ENCODE measurements at places on chromosomes 2 and 18.

DNA sequence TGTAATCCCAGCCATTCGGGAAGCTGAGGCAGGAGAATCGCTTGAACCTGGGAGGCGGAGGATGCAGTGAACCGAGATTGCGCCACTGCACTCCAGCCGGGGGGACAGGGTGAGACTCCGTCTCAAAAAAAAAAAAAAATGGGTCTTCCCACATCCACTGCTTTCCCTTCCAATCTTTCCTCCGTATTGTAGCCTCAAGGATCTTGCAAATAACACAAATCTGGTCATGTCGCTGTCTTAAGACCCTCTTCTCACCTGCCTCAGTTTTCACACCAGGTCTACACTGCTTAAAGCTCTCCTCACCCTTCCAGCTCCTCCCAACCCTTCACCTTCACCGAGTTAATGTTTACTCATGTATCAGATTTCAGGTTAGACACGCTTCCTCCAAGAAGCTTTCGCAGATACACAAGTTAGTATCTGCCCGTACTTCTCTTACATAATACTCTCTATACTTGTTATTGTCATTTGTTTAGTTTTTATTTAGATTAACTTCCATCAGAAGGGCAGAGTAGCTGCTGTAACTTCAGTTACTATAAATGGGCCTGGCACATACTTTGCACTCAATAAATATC is 1.5 kb downstream of the IER3IP1 start:
- DNase-seq = no peak

DNA sequence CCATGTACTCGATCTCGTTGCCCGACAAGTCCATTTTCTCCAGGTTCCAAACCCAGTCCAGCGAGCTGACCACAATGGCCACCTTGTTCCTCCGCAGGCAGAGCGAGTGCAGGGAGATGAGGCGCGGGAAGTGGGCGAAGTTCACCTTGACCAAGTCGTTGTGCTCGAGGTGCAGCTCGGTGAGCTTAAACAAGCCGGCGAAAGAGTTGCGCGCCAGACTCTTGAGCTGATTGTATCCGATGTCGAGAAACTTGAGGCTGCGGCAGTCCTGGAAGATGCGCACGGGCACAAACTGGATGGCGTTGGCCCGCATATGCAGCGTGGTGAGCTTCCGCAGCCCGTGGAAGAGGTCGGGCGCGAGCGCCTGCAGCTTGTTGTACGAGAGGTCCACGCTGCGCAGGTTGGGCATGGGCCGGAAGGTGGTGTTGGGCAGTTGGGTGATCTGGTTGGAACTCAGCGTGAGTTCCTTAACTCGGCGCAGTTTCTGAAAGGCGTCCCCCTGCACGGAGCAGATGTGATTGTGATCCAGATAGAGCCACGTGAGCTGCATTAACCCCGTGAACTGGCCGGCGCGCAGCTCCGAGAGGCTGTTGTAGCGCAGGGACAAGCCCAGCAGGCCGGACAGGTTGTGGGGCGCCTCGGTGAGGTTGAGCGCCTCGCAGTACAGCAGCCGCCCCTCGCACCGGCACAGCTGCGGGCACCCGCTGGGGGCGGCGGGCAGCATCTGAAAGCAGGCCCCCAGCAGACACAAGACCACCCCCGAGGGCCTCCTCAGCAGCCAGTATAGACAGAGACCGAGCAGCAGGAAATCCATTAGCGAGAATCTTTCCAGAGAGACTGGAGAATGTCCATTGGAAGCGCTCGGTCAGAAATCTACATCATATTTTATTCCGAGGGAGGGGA is 1.3 kb downstream of the LRRTM1 start:
- no peak for DNase-seq

- no peak for DNase-seq
Measured at GRCh38 chr2:110807522-110807921, 75.1 kb downstream of the ACOXL start.

- DNase-seq = no peak
Measured at GRCh38 chr2:163593982-163594381, 141.8 kb downstream of the FIGN start.

DNA sequence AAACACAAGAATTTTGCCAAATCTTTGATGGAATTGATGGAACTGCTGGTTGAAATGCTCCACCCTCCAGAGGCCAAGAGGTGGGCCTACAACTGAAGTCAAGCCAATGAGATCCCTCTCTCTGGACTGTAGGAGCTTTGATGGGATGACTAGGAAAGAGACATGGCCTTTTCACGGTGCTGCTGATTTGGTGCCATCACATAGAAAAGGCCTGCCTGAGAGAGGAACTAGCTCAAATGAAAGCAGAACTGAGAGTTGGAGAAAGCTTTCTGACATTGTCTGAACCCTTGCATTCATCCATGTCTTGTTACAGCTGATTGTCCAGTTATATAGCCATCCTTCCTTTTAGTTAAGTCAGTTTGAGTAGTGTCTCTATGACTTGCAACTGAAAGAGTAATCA is 283.8 kb upstream of the LYPD1 start:
- DNase-seq = no peak

- no peak for DNase-seq
Measured at GRCh38 chr18:9906481-9906880, 7.3 kb upstream of the VAPA start.

DNA sequence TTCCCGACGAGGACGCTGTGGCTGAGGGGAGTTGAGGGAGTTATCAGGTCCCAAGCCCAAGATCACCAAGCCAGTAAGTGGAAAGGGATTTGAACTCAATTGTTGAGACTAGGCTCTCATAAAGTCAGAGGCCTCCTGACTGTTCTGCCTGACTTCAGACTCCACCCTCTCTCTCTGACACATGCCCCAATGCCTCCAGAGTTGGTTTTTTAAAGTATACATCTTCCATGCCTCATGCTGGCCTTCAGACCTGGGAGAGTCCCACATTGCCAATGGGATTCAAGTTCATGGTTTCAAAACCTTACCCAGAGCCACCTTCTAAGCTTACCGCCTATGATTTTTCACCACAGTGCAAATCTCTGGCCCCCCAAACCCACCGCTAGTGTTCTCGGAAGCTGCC is 100.8 kb downstream of the RTN4 start:
- DNase-seq = no peak

DNA sequence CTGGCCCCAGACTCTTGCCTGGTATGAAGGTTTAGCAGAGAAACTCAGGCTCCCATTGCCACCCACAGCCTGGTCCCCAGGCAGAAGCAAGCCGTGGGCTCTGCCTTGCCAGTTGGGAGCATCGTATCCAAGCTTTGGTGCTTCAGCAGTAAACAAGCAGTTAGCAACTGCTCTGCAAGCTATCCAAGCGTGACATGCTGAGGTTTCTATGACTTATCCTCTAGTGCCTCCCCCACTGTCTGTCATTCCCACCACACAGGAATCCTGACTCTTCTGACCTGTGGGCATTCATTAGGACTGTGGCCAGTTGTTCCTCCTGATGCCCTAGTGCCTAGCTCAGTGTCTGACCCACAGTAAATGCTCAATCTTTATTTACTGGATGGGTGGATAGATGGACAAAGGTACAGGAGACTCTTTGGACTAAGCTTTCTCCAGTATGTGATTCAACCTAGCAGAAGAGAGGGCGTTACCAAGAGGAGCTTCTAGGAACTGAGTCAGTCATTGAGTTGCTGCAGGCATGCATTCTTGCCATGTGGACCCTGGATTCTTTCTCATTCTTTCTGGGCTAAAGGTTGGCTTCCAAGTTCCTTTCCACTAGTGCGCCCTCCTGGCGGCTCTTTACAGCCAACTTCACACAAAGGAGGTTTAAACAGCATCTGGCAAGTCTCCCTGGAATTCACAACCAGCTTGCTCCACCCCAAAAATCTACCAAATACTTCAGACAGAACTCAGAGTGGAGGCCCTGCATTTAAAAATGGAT is 40.6 kb upstream of the MRPL19 start:
- DNase-seq = no peak

- no peak for DNase-seq
Measured at GRCh38 chr2:45849491-45850283, 198.2 kb downstream of the PRKCE start.

DNA sequence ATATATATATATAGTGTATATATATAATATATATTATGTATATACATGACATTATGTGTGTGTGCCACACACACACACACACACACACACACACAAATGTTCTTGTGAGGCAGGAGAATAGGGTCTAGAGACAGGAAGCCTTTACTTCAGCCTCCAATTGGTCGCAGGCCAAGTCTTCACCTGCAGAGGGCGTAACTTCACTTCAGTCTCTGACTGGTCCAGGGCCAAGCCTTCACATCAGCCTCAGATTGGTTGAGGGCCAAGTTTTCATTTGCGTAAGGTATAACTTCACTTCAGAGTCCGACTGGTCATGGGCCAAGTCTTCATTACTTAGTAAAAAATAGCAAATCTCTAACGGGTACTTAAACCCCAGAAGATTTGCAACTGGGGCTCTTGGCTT is 13.2 kb upstream of the SS18 start:
- no peak for DNase-seq

GRCh38 chr2:172704072-172704936 is 31.3 kb upstream of the RAPGEF4 start:
- DNase-seq = no peak

DNA sequence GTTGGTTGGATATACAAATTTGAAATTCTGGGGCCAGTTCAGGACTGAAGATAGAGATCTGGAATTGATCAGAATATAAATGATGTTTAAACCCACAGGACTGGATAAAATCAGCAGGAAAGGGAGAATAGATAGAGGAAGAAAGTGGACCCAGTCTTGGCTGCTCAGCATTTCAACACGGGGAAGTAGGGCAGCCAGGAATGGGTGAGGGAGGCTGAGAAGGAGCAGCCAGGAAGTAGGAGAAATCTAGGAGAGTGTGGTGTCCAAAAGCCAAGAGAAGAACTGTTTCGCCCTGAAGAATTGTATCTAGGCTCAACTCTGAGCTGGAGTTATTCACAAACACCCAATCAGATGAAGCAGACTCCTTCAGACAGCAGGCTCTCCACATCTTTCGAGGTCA is 197.9 kb downstream of the CDCA7 start:
- no peak for DNase-seq

GRCh38 chr2:177830881-177831386 is 241.6 kb downstream of the PDE11A start:
- DNase-seq = no peak

DNA sequence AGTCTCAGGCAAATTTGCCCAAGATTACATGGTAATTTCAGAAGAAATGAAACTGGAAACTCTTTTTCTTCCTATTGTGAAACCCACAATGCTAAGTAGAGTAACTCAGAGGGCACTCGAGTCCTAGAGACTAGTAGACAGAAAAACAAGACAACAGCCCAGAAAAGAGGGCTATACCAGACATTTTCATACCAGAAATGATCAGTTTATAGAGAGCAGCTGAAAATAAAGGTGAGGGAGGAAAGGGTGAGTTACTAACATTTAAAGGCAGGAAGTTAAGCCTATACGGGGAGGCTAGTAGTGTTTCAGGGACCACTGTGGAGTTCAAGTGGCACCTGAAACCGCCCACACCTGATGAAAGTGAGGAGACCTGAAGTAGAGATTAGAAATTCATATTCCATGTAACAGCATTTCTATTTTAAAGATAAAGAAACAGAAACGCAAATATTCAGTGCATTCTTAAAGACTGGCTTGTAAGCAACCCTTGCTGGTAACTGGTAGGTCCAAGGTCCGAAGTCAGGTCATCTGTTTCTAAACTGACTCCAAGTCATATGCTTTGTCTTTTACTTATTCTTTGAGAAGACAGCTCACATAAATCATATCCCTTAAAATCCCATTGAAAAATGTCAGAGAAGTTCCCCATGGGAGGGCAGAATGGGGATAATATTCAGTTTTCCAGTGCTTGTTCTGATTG is 145.1 kb upstream of the ITGB6 start:
- DNase-seq = no peak

GRCh38 chr18:11818486-11819203 is 32.6 kb upstream of the CHMP1B start:
- DNase-seq = no peak

DNA sequence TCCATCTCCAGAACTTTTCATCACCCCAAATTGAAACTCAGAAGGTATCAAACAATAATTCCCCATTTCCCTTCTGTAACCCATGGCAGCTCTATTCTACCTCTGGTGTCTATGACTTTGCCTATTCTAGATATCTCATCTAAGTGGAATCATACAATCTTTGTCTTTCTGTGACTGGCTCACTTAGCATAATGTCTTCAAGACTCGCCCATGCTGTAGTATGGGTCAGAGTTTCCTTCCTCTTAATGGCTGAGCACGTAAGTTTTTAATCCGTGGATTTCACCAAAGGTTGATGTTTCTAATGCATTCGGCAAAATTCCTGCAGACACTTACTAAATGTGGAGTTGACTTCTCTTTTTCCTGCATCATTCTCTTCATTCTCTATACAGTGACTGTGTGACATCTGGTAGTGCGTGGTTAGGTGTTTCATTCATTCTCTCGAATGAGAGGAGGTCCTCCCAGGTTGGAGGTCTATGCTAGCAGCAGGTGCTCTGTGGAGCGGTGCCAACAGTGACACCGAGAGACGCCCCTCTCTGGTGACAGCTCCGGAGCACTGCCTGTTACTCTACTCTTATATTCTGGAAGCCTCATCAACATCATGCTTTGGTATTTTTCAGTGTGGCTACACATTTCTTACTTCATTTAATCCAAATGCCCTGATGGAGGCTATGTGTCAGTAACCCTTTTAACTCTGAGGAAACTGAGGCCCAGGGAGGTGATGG is 50.1 kb downstream of the ATOH8 start:
- no peak for DNase-seq

DNA sequence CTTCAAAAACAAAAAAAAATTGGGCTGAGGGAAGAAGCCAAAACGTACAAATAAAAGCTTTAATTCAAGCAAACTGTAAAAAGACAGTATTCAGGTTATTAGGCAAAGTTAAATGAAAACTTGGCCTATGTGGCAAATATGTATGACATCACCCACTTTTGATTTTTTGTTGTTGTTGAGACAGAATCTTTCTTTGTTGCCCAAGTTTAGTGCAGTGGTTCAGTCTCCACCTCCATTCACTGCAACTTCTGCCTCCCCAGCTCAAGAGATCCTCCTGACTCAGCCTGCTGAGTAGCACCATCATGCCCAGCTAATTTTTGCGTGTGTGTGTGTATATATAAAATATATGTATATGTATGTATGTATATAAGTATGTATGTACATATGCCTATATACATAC is 440.4 kb upstream of the NRXN1 start:
- no peak for DNase-seq

DNA sequence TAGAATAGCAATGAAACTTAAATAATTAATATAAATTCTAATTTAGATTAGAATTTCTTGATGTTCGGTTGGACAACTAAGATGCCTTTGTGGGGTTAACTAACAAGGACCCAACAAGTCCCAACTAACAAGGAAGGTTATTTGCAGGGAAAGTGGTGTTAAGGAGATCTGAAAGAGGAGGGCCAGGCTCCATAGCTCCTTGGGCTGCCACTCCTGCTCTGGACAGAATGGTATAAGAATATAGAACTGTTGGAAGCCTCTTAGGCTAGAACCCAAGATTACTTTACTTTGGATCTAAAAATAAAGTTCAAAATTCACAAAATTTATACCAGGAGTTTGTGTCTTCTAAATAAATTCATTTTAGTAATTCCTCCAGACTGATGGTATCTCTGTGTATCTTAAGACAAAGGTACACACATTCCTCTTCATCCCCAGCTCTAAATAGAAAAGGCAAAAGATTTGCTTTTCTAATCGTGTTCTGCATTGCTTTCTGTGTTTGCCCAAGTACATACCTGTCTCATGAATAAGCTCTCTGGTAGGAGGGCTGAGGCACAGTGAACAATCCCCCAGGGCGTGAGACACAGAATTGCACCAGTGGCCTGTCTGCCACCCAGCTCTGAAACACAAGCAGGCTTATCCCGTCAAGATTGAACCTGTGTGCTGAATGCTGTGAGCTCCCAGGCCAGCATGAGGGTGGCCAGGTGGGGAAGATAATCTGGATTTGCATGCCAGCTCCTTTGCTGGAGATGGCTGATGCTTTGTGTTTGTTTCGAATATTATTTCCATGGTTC is 176.0 kb downstream of the ACKR3 start:
- no peak for DNase-seq

All from CD4-positive, alpha-beta T cell treated with Interleukin-15 for 1 hour (primary cell).